RCC 7860 (cell line): ENCODE measurements at places on chromosomes 6 and 20.

- DNase-seq: peak; percentile 54
Observed at GRCh38 chr20:59351157-59352040, 51.0 kb downstream of the EDN3 start.

GRCh38 chr20:9578594-9578993 is 64.2 kb downstream of the LAMP5 start:
- DNase-seq: no peak

GRCh38 chr20:44412402-44413144 is 57.1 kb downstream of the HNF4A start:
- no peak for DNase-seq

- DNase-seq: peak; percentile 81
Observed at GRCh38 chr6:170224694-170225660, 65.9 kb downstream of the DLL1 start.

- no peak for DNase-seq
Observed at GRCh38 chr20:33278700-33279099, 4.3 kb upstream of the BPIFB1 start.

- DNase-seq: no peak
Observed at GRCh38 chr6:111199935-111200334, 112.6 kb downstream of the SLC16A10 start.

- peak; percentile 44 for DNase-seq
Observed at GRCh38 chr6:139577124-139577762, 202.8 kb upstream of the CITED2 start.

DNA sequence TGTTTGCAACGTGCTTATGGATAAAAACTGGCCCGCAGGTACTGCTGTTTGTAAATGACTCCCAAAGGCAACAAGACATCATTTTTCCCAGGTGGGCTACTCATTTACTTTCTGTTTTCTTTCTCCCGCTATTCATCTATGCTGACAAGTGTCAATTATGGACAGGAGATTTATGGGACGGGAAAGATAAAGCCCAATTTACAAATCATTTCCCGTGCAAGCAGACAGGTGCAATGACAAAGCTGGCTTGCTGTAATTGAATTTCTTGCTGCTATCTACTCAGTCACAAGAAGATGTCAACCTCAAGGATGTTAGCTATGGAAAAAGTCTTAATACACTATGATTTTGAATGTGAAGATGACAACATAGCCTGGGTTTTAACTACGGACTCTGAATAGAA is 125.5 kb downstream of the EPHA7 start:
- no peak for DNase-seq

GRCh38 chr20:49247792-49248191 is 28.6 kb downstream of the DDX27 start:
- DNase-seq: no peak

DNA sequence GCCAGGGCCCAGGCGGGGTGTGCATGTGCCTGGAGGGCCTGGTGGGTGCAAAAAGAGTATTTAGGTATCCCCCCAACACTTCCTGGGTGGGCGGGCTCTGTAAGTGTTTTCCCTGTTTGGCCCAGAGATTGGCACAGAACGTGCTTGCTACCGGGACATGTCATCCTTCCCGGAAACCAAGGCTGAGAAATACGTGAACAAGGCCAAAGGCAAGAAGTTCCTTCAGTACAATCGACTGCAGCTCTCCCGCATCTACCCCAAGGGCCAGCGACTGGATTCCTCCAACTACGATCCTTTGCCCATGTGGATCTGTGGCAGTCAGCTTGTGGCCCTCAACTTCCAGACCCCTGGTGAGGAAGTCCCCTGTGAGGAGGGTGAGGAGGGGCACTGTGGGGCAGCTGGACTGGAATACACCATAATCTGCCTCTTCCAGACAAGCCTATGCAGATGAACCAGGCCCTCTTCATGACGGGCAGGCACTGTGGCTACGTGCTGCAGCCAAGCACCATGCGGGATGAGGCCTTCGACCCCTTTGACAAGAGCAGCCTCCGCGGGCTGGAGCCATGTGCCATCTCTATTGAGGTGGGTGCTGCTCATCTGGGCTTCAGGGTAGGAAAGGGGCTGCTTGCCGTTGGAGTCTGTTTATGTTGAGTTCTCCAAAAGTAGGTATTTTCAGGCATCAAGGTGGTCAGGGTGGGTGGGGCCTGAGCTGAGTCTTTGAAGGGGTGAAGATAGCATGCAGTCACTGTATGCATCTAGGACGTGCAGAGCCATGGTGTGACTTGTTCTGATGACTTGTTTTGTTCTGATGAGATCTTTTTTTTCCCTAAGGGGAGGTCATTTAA is 35.2 kb downstream of the PLCG1 start:
- DNase-seq: no peak

DNA sequence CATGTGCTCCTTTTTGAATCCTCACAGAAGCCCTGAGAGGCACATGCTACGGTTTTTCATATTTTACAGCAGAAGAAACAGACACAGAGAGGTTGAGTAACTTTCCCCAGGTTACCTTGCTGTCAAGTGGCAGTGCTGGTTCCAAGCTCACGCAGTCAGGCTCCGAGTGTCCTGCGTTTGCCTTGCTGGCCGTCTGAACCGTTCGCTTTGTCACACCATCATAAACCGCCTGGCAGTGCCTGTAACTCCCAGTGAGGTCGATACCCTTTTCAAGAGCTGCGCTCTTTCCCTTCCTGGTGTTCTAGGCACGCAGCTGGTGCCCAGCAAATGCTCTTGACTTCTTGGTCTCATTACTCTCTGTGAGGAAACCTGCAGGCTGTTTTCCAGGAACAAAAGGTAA is 31.3 kb upstream of the KCNG1 start:
- no peak for DNase-seq

DNA sequence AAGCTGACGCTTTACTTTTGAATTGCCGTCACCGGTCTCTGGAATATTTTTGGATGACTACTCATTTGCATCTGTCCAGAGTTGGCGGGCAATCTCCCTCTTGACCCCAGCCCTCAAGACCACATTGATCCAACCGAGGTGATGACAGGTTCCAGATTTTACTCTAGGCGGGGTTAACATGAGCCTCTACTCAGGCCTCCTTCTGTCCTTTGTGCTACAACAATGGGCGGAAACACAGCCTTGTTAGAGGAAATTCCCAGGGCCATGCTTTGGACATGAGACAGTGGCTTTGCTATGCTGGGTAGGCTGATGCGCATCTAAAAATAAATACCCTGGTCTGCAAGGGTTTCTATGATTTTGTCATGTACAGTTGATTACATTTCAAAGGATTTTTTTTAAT is 27.0 kb upstream of the ADGRF5 start:
- no peak for DNase-seq

DNA sequence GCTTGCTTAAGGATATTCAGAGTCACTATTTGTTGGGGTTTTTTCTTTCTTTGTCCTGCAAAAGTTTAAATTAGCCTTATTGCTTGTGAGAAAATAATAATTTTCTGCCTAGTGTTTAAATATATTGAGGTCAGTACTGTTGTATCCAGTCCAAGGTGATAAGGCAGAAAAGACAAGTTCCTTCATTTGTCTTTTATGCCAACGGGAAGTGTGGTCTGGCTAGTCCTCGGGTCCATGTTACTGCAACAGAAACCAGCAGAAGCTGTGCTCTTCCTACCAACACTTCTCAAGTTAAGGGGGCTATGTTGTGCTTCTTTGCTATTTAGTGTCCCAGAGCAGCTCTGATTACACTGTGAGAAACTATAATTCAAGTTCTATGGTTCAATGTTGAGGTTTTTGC is 301.1 kb downstream of the TBC1D7 start:
- DNase-seq: no peak

GRCh38 chr20:35181731-35182130 is 9.9 kb downstream of the PROCR start:
- DNase-seq: no peak

GRCh38 chr6:14417377-14417776 is 299.8 kb downstream of the CD83 start:
- no peak for DNase-seq

DNA sequence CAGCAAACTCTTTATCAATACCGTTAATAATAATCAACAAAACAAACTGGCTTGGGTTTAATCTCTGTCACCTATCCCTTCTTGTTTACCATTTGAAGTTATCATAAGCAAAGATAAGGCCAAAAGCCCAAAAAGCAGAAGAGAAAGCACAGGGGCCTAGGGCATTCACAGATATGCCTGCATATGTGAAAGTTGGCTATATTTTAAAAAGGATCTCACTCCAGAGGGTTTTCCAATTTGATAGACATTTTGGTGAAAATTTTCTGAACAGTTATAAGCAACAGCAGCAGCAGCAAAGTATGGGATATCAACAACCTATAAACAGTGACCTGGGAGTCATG is 101.1 kb downstream of the ATXN1 start:
- no peak for DNase-seq

DNA sequence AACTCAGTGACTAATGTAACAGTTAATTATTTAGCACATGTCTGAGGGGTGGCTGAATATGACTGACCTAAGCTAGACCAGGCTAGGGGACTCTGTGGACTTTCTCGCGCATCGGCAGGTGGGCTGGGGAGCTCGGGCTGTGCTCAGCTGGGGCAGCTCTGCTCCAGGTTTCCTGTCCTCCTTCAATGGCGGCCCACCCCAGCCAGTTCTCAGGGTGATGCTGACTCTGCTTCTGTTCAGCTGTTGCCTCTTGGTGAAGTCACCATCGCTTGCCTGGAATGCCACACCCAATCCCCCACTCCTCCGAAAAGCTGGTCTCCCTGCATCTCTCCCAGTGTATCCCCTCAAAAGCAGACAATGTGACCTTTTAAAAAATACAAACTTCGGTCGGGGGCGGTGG is 20.0 kb downstream of the PPP1R3G start:
- DNase-seq: no peak

- DNase-seq: no peak
Observed at GRCh38 chr20:11907621-11908020, 10.1 kb upstream of the BTBD3 start.

GRCh38 chr20:58945965-58946631 is 35.0 kb upstream of the NELFCD start:
- no peak for DNase-seq

GRCh38 chr20:40245829-40246228 is 443.2 kb downstream of the MAFB start:
- no peak for DNase-seq

DNA sequence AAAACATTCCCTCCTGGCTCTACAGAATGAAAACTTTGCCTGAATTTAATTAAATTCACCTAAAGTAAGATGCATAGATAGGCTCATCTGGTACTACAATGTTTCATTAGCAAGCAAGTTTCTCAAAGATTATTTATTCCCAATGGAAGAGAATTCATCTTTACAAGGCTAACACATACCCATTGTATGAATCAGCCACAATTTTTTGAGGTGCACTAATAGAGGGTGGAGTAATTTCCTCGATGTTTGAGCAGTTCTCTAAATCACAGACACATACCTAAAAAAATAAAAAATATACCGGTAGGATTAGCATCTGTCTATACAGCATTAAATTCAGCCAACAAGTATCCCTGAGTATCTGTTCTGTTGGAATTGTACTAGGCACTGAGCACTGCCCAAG is 32.7 kb downstream of the ROS1 start:
- no peak for DNase-seq

DNA sequence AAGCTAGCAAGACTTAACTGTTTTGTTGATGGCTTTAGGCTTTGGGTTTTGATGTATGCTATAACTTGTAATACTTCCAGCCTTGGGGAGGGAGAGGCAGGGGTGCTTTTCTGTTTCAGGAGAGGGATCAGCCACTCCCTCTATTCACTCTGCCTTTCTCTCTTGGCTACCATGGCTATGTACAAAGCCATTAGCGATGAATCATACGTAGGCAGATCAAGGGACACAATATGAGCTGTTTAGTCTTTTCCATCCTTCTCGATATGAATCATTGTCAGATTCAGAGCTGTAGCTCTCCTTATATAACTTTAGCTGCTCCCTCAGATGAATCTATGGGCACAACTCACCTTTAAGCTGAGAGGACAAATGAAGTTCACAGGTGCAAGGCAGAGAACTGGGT is 230.6 kb downstream of the TSHZ2 start:
- DNase-seq: no peak

DNA sequence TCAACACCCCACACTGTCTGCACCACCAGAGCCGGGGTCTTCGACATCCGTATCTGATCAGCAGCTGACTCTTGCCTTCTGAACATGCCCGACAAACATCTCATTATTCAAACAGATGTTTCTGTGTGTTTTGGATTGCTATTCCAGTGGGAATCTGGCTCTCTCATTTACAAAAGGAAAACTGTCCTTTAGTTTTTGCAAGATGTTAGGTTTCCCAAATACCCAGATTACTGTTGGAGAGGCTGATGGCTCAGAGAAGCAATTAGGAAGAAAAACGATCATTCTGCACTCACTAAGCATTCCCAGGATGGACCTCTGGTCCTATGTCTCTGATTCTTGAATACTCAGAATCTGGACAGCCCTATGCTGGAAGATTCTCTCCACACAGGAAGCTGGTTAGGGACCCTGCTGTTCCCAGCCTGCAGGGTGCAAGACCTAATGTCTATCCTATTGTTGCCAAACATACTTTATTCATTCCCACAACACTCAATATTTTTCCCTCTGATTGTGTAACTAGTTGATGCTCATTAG is 532.9 kb downstream of the CDH26 start:
- no peak for DNase-seq

DNA sequence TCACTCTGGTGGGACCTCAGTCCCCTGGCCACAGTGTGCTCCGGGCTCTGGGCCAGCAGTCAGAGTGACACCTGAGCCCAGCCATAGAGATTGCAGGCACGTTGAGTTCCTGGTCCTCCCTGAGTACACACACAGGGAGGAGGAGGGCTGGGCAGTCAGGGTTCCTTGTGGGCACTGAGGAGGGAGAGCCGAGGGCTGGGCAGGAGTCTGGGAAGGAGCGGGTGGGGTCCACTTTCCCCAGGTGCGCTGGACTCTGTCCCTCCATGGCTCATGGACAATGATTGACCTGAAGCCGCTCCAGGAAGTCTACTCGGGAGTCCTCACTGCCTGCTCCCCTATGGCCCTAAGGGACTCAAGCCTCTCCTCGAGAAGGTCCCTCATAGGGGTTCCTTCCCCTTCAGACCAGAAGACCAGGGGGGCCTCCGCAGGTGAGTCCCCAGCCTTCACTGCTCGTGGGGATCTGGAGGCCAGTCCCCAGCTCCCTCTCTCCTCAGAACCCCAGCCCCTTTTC is 1.1 kb downstream of the SLC44A4 start:
- DNase-seq: no peak

DNA sequence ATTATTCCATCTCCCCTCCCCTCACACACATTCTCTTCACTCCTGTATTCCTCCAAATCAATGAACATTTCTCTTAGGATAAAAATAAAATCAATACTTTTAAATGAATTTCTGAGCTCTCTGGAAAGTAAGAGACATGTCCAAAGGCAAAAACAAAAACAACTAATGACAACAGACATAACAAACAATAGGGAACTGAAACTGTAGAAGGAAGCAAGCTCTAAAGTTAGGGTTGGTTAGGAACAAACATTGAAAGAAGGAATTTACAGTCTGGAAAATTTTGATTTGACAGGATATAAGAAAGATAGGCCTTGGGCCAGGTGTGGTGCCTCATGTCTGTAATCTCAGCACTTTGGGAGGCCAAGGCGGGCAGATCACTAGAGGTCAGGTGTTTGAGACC is 17.5 kb upstream of the MYCT1 start:
- DNase-seq: no peak
